ENCODE measurements at places on chromosomes 3 and 15. TPM values are rescaled to one million over a fixed set of nuclear protein-coding genes. Genes with fewer than 3 reads are reported as not detected.

Gene RFTN1
- total RNA-seq = 94.6 TPM

Gene POU1F1
- total RNA-seq = not detected

Gene IL5RA
- not detected for total RNA-seq

Gene CHST2
- 16.5 TPM for total RNA-seq

DNA sequence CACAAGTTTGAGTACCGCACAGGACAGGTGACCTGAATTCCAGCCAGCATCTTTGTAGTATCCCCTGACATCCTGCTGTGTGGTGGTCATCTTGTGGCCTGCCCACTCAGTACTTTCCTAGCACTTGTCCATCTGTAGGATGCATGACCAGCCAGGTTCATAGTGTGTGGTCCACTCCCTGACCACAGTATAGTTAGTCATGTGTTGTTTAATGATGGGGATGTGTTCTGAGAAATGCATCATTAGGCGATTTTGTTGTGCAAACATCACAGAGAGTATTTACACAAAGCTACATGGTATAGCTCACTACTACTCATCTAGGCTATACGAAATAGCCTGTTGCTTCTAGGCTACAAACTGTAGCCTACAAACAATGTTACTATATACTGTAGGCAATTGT is 16.9 kb upstream of the RBPMS2 start:
- DNase-seq = peak; percentile 26

DNA sequence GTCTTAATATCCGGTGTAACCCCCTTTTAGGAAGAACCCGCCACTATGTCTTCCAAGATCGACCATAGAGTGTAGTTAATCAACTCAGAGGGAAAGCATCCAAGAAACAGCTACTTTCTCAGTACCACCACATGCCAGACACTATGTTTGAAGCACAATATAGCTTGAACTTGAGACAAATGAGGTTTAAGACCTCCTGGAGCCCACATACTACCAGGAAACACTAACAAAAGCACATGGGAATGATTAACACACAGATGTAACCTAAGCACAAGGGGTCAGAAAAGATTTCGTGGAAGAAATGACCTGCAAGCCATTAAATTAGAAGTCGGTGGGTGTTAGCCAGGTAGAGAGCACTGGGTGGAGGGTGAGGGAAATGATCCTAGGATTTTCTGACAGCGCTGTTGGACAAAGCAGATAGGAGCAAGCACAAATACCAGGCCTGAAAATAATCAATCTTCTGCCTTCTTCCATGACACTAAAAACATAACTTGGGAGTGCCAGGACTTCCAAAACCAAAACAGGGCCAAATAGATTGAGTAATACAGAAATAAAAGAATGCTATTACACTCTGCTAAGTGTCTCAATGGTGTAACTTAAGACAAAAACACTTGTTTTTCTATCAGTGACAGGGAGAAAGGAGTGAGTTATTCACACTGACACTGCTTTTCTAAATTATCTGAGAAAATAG is 213.7 kb downstream of the FOXP1 start:
- DNase-seq = no peak

- no peak for DNase-seq
Measured at GRCh38 chr3:23146163-23146562, 57.0 kb upstream of the UBE2E2 start.

DNA sequence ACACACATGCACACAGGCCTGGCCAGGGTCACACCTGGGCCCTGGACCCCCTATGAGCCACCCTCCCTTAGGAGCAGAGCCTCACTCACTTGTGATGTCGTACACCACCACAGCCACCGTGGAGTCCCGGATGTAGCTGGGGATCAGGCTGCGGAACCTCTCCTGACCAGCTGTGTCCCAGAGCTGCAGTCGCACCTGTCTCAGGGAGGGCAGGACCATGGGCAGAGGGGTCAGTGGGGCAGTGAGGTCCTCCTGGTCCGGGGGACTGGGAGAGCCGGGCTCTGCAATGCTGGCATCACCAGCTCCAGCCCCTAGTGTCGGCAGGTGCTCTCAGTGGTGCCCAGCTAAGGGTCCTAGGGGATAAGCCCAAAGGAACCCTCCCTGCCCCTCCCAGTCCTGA is 35.6 kb downstream of the SRPRB start:
- peak; percentile 31 for DNase-seq

DNA sequence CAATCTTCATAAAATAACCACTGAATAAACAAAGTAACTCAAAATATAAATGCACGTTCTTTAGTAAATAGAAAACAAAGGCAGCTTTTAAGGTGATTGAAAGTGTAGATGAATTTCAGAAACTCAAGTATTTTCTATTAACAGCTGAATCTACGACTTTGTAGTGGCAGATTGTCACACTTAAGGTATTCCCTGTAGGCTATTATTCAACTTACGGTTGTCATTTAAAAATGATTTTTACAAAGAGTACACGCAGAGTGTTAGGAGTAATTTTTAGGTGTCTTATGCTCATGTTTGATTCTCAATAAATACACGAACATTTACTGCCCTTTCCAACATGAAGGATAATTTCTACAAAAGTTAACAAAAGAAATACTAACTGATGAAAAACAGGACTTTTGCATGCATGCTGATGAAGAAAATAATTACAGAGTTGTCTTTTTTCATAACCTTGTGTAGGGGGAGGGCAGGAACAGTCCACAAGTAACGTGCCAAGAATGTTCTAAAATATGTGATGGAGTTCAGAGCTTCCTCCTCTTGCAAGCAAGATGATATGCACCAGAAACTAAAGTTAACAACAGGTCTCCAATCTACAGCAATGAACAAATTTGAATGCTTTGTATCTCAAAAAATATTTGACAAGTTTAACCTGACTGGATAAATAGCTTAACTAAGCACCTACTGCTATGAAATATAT is 16.7 kb downstream of the DCBLD2 start:
- peak; percentile 49 for DNase-seq

DNA sequence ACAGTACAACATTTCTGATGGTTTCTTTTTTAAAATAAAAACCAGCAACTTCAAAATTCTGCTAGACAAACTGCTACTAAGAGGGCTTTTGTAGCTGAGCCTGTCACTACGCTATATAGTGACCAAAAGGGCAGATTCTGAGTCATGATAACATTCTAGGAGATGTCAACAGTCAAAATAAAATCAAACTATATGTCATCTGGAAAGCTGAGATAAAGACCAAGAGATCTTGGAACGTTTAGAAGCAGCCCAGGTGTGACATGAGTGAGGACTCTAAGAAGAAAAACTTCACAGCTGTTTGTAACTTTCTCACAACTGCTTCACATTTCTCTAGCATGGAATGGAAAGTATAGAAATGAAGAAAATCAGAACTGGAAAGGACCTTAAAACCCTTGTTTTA is 84.6 kb downstream of the FILIP1L start:
- DNase-seq = no peak
